Left lung (tissue), 14 donors: ENCODE measurements at places on chromosomes 7 and 10. TPM values are rescaled to one million over a fixed set of nuclear protein-coding genes. Genes with fewer than 3 reads are reported as not detected.
A peak's percentile ranks its signal among the peaks of the same experiment; 100 is the strongest.

Gene SLC25A13
- total RNA-seq: 20.2 TPM

DNA sequence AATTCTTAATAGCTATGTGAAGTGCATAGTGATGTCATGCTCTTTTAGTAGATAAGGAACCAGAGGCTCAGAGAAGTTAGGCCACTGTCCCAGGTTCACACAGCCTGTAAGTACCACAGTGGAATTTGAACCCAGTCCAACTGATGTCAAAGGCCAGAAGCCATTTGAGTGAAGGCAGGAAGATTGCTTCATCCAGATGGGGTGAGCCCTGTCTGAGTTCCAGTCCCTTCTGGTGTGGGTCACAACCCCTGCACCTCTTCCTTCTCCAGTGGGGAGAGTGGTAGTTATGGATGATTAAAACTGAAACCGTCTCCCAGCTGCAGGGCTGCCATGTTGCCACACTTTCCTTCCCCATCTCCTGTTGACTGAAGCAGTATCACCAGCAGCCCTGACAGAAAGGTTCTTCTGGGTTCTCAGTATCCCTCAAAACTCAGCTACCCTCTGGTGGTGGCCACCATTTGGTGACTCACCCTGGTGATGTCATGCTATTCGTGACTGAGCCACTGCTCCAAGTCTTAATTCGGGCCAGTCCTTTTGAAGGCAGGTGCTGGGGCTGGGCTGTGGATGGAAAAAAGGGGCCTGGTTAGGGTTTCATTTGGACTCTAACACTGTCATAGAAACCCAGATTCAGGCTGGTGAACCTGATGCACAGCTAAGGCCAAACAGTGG, 1.5 kb upstream of the C10orf95 start:
- DNase-seq: no peak
- peak overlapping the region; percentile 75 for H3K27ac ChIP-seq
- H3K36me3 ChIP-seq: no peaks in the 10 kb centered on the region
- H3K27me3 ChIP-seq: no peaks in the 10 kb centered on the region
- H3K4me1 ChIP-seq: peaks cover 81% of the 10 kb centered on the region
- H3K4me3 ChIP-seq: no peak overlapping the region

DNA sequence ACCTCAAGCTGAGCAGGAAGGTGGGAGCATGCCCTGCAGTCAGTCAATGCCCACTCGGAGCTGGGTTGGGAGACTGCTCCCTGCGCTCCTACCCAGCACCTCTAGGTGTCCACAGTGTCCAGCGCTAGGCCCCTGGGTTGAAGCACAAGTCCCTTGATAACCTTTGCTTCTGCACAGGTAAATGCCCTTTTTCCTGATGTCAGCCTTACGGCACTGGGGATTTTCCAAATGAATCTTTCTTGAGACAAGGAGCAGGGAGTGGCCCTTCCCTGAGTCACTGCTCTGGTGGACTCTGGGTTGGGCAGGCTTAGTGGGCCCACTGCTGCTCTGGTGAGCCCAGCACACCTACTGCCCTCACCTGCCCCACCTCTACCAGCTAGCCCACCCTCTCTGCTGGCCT, 61.9 kb upstream of the OPN4 start:
- no peak overlapping the region for H3K27ac ChIP-seq
- no peak overlapping the region for H3K4me3 ChIP-seq
- no peaks in the 10 kb centered on the region for H3K36me3 ChIP-seq
- H3K27me3 ChIP-seq: no peaks in the 10 kb centered on the region
- no peaks in the 10 kb centered on the region for H3K4me1 ChIP-seq
- no peak for DNase-seq

Gene SGPL1
- 60.6 TPM for total RNA-seq

- H3K27me3 ChIP-seq: no peaks in the 10 kb centered on the region
- H3K36me3 ChIP-seq: no peaks in the 10 kb centered on the region
- H3K4me3 ChIP-seq: no peak overlapping the region
- no peak for DNase-seq
- H3K4me1 ChIP-seq: no peaks in the 10 kb centered on the region
- H3K27ac ChIP-seq: no peak overlapping the region
Observed at GRCh38 chr7:116259871-116260440, 49.6 kb downstream of the TES start.

DNA sequence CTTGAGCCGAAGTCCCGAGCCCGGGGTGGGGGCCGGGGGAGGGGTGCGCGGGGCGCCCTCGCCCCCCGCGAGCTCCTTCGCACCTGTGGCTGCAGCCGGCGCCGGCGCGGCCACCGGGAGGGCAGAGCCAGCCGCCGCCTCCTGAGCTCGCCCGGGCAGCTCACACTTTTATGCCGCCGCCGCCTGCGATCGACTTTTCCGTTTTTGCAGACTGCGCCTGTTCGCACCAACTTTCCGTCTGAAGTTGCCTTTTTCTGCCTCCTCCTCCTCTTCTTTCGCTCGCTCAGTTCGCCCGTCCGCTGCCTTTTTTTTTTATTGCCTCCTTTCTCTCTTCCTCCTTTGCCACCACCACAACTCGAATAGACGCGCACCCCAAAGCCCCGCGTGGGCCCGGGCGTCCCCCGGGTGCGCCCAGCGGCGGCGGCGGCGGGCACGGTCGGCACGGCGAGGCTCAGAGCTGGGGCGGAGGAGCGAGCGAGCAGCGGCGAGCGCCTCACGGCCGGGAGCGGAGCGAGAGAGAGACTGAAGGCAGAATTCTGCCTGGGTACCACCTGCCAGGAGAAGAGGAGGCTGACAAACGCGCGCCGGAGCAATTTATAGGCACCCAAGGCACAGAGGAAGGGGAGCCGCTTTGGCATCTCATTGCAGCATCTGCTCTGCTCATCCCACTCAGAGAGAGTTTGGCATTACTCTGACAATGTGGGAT, at the start of gene C1QL3:
TSS of gene C1QL3 (minus strand) at position 569 of the 706 bp plus-strand sequence. CDS start 814 bp downstream, outside the sequence.
- H3K4me3 ChIP-seq: peak within 1 kb of the TSS; percentile 31
- peaks cover 27% of the 10 kb centered on the region for H3K4me1 ChIP-seq
- H3K27ac ChIP-seq: no peak within 1 kb of the TSS
- H3K27me3 ChIP-seq: peaks cover 54% of the 10 kb centered on the region
- H3K36me3 ChIP-seq: no peaks in the 10 kb centered on the region
- DNase-seq: peak; percentile 18

DNA sequence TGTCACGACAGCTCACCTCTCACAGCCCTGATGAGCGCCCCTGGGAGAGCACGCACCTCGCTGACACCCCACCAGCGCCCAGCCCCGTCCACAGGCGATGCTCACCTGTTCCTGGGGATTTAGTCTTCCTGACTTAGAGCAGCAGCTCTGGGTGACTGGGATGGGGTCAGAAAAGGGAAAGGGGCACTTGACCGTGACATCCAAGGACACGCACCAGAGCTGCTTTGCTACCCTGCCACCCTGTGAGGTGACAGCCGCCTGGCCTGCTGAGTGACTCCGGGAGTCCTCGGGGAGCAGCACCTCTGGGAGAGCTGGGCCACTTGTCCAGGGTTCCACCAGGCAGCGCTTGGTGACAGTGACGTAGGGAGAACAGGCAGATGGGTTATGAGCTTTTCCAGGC, 148.2 kb downstream of the PRKAG2 start:
- no peaks in the 10 kb centered on the region for H3K27me3 ChIP-seq
- no peak for DNase-seq
